ENCODE measurements at places on chromosomes 5 and 9.

DNA sequence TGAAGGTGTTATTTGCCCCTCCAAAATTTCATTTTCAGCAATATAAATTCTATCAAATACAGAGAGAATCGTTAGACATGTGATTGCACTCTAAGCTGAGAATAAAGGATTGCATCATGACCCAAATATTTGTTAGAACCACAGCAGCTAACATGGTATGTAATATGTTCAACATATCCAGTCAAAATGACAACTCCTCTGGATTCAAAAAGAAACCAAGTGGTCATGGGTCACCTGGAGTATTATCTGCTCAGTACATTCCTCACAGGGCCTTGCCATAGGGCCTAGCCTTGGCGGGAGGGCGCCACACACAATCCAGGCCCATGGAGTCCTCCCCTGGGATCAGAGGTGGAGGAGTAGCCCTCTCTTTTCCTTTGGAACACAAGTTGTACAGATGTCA is 179.2 kb downstream of the HSD17B3 start:
- peaks cover 39% of the 10 kb centered on the region for H3K4me1 ChIP-seq
- no peak for DNase-seq
- peaks cover 9% of the 10 kb centered on the region for H3K36me3 ChIP-seq
- no peak overlapping the region for H3K4me3 ChIP-seq
- H3K27me3 ChIP-seq, result no peaks in the 10 kb centered on the region

DNA sequence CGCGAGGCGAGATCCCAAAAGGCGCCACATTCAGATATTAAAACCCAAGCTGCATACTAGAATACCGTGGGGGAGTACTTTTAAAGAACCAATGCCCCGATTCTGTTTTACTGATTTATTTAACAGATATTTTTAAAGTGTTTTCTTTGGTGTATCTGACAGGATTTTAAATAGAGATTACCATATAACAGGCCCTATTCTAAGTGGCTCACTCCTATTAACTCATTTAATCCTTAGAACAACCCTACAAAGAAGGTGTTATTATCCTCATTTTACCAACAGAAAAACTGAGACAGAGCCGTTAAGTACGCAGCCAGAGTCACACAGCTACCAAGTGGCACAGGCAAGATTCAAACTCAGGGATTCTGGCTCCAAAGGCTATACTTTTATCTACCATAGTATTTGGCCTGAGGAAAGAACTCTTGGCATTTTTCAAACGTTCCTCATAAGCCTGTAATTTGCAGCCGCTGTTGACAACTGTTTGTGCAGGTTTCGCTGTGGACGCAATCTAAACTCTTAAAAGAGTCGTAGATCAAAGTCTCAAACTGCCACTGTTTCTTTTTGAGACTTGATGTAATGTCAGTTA is 550 bp upstream of the TMEM245 start:
- H3K4me1 ChIP-seq, result peaks cover 30% of the 10 kb centered on the region
- peak overlapping the region; percentile 56 for H3K4me3 ChIP-seq
- peak overlapping the region; percentile 65 for H3K27ac ChIP-seq
- H3K27me3 ChIP-seq, result peaks cover 2% of the 10 kb centered on the region
- H3K36me3 ChIP-seq, result peaks cover 6% of the 10 kb centered on the region
- DNase-seq, result no peak

DNA sequence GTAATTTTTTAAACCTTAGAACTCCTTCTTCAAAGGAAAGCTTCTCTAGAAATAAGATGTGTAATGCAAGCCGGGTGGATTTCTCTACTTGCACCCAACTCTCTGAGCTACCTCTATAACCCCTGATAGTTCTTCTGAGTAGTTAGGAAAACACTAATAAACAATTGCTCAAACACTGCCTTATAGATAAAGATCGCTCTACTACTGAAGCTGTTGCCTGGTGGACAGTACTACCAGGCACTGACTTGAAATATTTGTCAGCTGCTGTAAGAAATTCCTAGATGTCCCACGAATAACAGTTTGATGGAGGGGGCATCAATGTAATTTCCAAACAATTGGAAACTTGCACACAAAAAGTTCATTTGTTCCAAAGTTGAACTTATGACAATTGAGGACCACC is 42.0 kb downstream of the NR3C1 start:
- H3K4me1 ChIP-seq, result peaks cover 66% of the 10 kb centered on the region
- no peak for DNase-seq
- no peak overlapping the region for H3K27ac ChIP-seq

GRCh38 chr9:15220658-15221318 is 86.2 kb downstream of the TTC39B start:
- no peak overlapping the region for H3K27ac ChIP-seq
- peaks cover 18% of the 10 kb centered on the region for H3K4me1 ChIP-seq
- peaks cover 8% of the 10 kb centered on the region for H3K36me3 ChIP-seq
- no peak overlapping the region for H3K4me3 ChIP-seq

DNA sequence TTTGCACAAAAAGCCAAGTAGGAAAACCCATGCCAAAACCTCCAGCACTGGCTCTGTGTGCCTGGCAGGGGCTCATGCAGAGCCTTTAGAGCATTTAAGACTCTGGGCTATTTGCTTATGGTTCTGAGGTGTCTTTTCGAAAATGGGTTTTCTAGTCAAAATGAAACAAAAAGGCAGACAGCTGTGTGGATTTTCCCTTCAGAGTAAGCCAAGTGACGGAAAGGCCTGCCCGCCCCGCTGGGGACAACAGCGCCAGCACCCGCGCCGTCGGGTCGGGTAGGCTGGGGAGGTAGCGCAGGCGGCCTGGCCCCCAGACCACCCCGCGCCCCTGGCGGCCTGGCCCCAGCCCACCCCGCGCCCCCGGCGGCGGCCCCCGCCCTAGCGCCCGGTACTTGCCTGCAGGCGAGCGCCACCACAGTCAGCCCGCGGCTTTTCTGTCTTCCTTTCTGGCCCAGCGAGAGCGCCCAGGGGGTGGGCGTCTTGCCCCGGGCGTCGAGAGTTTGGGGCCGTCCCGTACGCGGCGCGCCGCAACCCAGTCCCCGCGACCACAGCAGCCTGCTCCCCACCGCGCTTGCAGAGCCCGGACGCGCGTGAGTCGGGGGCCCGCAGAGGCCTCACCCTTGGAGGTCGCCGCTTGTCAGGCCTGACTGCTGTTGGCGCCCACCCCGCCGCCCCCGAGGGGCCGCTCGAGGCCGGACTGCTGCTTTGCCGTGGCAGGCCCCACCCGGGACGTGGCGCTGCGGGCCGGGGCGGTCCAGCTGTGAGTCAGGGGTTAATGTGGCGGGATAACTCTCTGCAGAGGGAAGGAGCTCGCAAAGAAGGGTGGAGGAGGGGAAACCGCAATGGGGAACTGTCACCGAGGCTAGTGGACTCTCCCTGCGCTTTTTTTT is at the start of gene TICAM2:
TSS of gene TICAM2 (minus strand) at position 779 of the 890 bp plus-strand sequence. CDS start 21,223 bp downstream, outside the sequence.
- no peaks in the 10 kb centered on the region for H3K27me3 ChIP-seq
- peak within 1 kb of the TSS; percentile 81 for H3K27ac ChIP-seq
- peak within 1 kb of the TSS; percentile 70 for H3K4me3 ChIP-seq
- peak; percentile 85 for DNase-seq

GRCh38 chr5:99187611-99188010 is 258.8 kb upstream of the CHD1 start:
- H3K4me1 ChIP-seq, result peaks cover 3% of the 10 kb centered on the region
- DNase-seq, result no peak
- H3K27ac ChIP-seq, result no peak overlapping the region
- H3K36me3 ChIP-seq, result no peaks in the 10 kb centered on the region
- no peaks in the 10 kb centered on the region for H3K27me3 ChIP-seq

DNA sequence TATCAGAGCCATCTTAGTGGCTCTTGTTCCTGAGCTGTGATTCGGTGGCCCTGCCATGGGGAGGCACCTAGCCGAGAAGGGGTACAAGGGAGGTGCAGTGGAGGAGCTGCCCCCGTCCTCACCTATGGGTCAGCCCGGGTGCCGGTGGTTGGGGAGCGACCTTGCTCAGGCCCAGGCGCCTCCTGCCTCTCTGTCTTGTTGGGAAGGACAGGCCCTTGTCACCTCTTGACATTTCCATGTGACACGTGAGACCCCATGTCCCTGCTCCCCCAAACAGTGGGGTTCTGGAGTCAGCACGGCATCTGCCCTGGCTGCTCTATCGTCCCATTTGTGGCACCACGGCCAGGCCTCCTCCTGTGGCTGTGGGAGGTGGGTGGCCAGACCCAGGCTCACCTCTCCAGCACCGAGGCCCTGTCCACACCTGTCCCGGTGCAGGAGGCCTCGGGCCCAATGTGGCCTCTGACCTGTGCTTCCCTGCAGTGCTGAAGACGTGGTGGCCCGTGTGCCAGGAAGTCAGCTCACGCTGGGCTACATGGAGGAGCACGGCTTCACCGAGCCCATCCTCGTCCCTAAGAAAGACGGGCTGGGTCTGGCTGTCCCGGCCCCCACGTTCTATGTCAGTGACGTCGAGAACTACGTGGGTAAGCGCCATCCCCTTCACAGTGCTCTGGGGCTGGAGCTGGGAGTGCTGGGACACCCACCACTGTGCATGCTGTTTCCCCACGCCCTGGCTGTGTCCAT is 68.9 kb downstream of the PHF2 start:
- peak; percentile 51 for DNase-seq
- peaks cover 6% of the 10 kb centered on the region for H3K4me1 ChIP-seq
- H3K36me3 ChIP-seq, result peaks cover 6% of the 10 kb centered on the region
- no peak overlapping the region for H3K4me3 ChIP-seq
- no peak overlapping the region for H3K27ac ChIP-seq

DNA sequence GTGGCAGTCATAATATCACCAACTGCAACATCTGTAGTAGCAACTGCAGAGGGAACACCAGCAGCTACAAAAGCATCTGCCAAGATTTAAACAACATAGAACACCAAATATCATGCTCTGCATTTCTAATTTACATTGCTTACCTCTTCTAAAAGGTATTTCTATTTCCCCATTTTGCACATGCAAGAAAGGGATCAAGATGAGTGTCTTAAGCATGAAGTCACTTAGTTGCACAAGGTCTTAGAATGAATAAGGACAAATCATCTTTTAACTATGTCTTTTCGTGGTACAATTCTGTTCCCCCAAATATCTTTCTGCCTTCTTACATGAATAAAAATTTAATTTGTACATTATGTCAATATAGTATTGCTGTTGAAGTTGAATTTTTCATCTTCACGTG is 1746.4 kb downstream of the EFNA5 start:
- H3K27me3 ChIP-seq, result no peaks in the 10 kb centered on the region
- no peaks in the 10 kb centered on the region for H3K4me1 ChIP-seq
- DNase-seq, result no peak
- H3K27ac ChIP-seq, result no peak overlapping the region
- no peak overlapping the region for H3K4me3 ChIP-seq

- H3K36me3 ChIP-seq, result peaks cover 18% of the 10 kb centered on the region
- no peak for DNase-seq
- H3K4me1 ChIP-seq, result no peaks in the 10 kb centered on the region
- no peaks in the 10 kb centered on the region for H3K27me3 ChIP-seq
- no peak overlapping the region for H3K27ac ChIP-seq
These were observed 5.5 kb upstream of the MATR3 start for GRCh38 chr5:139287890-139288635.

DNA sequence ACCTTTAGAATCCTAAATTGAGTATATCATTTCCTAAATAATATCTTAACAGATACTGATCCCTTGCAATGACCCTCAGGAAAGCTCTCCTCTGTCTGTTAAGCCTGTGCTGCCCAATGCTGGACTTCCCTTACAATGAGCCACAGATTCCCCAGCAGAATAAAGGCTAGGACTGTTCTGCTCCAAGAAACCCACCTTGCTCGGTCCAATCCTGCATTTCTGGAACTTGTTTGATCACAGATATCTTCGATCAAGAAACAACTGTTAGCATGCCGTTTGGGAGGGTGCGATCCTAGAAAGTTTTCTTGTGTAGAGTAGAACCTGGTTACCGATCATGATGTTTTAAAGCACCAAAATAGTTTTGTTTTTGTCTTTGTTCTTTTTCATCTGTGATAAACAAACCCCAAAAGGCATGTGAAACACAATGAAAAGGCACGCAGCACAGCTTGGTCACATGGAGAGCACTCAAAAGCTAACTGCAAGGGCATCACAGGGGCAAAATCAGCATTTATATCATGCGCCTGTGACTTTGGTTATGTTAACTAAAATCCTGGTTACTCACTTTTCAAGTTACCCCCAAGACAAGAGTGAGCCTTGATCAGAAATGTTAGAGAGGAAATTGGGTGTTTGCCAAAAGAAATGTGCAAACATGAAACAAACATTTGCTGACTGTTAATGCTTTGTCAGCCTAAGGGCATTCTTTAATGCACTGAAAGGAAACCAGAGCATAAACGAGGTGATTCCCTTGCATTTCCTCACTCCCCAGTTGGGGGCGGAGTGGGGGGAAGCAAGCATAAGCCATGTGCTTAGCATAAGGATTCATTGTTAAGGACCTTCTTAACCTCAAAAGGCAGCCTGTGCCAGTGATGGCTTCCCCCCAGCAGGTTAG is 61.9 kb upstream of the ADAMTS16 start:
- no peaks in the 10 kb centered on the region for H3K27me3 ChIP-seq
- no peaks in the 10 kb centered on the region for H3K36me3 ChIP-seq
- no peak overlapping the region for H3K27ac ChIP-seq
- no peak for DNase-seq

- H3K36me3 ChIP-seq, result peaks cover 5% of the 10 kb centered on the region
- peak overlapping the region; percentile 86 for H3K27ac ChIP-seq
- no peaks in the 10 kb centered on the region for H3K27me3 ChIP-seq
- peak overlapping the region; percentile 89 for H3K4me3 ChIP-seq
- peaks cover 46% of the 10 kb centered on the region for H3K4me1 ChIP-seq
These were observed 24.9 kb downstream of the PCDHGC5 start for GRCh38 chr5:141513627-141514329.

GRCh38 chr5:131986161-131986912 is 25.1 kb downstream of the ACSL6 start:
- H3K36me3 ChIP-seq, result no peaks in the 10 kb centered on the region
- H3K27ac ChIP-seq, result no peak overlapping the region
- no peak for DNase-seq
- no peaks in the 10 kb centered on the region for H3K4me1 ChIP-seq
- no peak overlapping the region for H3K4me3 ChIP-seq
- peaks cover 6% of the 10 kb centered on the region for H3K27me3 ChIP-seq

Measured in natural killer cell treated with Interleukin-12 subunit alpha and Interleukin-12 subunit beta and Interleukin-15 and Interleukin-18, amount 100 ng/mL, for 72 hours (primary cell).